ENCODE measurements at places on chromosomes 7 and 10.

GRCh38 chr7:36283711-36284130 lies 105.9 kb upstream of the ANLN start:
- peak; percentile 52 for DNase-seq

DNA sequence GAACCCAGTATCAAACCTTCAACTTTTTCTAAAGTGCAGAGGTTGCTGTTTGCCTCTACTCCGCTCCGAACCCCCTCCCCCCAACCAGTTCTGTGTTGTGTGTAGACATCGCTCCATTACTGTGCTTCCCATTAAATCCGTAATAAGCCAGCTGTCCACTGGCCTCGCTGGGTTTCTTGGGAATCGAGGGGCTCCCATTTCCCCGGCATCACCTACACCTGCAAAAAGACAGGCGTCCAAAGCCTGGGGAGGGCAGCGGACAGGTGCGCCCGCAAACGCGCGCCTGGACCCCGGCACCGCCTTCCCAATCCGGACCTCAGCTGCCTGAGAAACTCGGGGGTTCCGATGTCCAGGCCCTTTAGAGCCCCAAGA lies 631 bp downstream of the RTKN2 start:
- DNase-seq, result no peak

DNA sequence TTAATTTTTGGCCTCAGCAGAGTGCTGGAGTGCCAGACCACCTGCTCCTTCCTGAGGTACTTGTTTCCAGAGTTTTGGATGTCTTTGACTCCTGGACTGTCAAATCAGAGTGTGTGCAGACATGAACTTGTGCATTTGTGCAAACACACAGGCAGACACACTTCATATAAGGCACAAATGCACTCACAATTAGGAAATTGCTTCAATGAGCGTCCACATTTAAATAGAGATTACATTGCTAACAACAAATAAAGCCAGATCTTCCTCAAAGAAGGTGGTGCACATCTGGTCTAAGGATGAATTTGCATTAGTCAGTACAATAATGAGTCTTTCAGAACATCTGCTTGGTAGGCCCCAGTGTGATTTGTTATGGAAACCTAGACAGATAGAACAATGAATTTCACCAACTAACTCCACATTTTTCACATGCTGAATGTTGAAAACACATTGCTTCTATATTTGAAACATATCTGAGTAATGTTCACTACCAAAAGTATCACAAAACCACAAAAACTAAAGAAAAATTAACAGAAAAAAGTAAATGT lies 266.7 kb upstream of the INHBA start:
- DNase-seq, result no peak

- DNase-seq, result no peak
Observed at GRCh38 chr7:43289826-43290225, 177.4 kb downstream of the HECW1 start.

- DNase-seq, result peak; percentile 58
Observed at GRCh38 chr7:101390901-101391301, 28.2 kb downstream of the COL26A1 start.

GRCh38 chr7:18038382-18038781 lies 10.7 kb upstream of the PRPS1L1 start:
- no peak for DNase-seq

- DNase-seq, result no peak
Observed at GRCh38 chr7:11005202-11005601, 31.5 kb downstream of the PHF14 start.

DNA sequence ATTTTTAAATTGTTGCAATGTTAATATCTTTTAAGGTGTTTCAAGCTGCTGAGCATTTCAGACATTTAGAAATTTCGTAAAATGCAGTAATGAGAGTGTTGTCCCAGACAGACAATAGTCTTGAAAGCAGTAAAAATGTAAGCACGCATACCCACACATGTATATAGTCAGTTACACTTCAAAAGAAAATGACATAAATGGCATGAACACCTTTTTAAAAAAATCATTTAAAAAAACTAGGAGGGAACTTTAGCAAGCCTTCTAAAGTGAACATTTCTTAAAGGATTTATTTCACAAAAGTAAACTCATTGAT lies 51.0 kb downstream of the CPED1 start:
- DNase-seq, result no peak

- no peak for DNase-seq
Observed at GRCh38 chr10:120557311-120557710, 100.3 kb downstream of the PLPP4 start.

DNA sequence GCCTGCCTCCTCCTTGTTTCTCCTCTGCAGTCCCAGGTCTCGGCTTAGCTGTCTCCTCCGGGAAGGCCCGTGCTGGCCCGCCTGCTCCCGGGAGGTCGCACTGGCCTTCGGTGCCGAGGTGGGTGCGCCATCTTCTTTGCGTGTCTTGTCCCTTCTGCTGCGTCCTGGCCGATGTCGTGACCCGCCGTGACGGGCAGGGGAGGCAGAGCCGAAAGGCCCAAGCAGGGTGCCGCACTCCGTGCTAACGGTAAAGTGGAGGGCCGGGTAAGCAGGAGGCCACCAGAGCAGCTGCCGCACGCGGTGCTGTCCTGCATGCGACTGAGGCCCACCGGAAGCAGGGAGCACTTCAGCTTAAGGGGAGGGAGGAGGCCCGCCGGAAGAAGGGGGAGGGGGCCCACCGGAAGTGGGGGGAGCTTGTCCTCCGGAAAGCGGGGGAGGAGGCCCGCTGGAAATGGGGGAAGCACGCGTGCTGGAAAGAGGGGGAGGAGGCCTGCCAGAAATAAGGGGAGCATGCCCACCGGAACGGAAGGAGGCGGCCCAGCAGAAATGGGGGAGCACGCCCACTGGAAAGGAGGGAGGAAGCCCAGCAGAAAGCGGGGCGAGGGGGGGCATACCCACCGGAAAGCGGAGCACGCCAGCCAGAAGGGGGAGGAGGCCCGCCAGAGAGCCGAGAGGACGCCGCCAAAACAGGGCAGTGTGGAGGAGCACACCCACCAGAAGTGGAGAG lies 71.4 kb downstream of the PROSER2 start:
- no peak for DNase-seq

DNA sequence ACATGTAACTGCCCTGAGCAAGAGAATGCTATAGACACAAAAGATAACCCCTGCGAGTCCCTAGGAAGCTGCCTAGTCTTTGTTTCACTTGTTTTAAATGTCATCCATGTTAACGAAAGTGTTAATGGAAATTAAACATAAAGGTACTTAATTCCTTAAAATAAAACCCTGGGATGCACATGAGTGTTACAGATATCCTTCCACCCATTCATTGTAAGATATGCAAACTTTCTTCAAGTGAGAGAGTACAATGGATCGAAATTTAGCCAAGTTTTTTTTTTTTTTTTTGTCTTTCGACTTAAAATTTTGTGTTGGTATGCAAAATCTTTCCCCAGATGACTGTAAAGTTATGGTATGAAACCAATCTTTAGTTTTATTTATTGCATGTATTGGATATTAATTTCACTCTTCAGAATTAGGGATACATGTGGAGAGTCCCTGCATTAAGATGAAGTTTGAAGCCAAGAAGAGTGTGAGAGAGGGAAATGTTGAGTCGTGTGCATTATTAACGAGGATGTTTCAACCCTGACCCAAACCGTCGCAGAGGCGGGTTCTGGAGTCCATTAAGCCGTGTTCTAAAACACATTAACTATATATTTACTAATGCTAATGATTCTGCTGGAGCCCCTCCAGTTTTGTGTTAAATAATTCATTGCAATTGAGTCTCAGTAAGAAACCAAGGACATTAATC lies 1.6 kb downstream of the CDK14 start:
- DNase-seq, result no peak

DNA sequence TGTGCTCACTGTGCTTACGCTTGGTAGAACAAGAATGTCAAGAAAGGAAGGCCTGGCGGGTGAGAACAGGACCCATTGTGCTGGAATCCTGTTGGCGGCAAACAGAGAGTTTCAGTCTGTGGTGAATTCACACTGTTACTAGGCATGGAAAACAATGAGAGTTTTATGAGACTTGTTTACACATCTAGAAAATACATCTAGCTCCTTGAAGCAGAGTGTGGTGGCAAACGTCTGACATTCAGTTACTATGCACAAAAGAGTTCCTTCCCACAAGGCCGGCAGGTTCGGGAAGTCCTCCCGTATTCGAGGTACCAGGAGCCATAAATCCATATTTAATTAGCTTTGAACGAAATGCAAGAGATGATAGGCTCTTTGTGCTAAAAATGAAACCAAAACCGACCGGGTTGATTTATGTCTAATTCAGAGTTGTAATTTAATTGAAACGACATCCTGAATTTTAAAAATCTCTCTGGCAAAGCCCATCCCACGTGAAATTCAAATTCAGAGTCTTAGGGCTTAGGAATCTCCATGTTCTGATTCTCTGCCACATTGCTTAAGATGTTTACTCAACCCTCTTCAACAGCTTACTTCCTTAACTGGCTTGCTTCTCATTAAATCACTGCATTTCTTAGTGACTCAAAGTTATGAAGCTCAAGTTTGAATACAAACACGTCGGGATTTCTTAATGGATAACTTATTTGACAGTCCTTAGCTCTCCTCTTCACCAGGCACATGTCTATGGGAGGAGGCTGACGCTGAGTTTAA lies 299.9 kb upstream of the PITRM1 start:
- DNase-seq, result peak; percentile 22

DNA sequence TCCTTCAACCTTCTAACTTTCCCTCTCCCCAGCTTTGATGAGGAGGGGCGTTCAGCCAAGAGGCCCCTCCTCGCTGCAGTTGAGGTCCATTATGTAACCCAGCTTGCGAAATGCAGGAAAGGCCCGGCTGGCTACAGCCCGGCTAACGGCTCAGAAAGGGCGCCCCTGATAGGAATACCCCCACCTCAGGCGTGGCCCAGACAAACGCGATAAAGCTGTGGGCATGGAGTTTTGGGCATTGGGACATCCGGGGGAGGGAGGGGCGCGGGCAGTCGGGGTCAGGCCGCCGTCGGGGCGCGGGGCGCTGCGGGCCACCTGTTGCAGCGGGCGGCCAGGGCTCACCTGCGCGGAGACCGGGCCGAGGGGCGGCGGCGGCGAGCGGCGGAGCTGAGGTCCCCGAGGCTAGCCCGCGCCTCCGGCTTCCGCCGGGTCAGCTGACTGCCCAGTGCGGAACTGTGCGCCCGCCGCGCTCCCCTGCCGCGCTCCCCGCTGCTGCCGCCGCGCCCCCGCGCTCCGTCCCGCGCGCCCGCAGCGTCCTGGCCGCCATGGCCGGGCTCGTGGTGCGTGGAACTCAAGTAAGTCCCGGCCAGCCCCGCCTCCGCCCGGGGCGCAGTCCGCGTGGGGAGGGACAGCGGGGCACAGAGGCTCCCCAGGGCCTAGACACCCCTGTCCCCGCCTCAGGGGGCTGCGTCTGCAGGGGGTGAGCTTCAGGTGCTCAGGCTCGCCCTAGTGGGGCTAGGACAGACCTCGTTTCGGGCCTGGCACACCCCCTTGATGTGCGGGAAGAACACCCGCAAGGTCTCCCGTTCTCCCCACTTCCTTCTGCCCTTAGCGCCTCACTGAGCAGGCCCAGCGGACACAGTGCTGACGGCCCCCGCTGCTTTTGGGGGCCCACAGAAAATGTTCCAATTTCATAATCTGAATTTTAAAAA lies at the start of gene LRMDA:
Gene LRMDA (plus strand): TSS at position 445 of the 932 bp plus-strand sequence.
- DNase-seq, result no peak

DNA sequence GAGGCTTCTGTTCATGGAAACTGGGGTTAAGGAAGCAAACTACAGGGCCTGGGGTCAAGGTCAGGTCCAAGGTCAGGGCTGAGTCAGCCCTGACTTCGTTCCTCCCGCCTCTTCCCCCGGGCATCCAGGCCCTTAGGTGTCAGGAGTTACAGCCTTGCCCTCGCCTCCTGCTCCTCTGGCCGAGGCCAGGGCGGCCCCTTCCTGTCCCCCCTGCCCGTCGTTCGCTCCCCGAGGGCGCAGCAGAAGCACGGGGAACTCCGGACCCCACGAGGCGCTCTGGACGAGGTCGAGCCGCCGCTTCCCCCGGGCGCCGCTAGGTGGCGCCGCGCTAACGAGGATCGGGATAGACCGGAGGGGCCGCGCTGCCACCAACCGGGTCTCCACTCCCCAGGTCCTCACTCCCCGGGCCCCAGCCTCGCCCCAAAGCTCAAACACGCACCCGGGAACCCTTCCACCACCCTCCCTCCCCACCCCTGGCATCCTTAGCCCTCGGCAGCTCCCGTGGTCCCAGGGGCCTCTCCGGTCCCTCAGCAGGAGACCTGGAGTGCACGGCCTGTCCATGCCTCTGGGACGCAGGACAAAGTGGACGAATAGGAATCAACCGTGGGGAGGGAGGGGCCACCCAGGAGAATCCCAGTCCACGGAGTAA lies 59.2 kb upstream of the MYL10 start:
- peak; percentile 89 for DNase-seq

Measured in activated CD4-positive, alpha-beta T cell treated with anti-CD3 and anti-CD28 coated beads, Interleukin-2, Interleukin-6, amounts not matched to agents 100 ng/mL and 50 ng/mL, durations not matched to agents 16 hours and 8 hours (primary cell).